ENCODE measurements at places on chromosomes 5 and 9.

GRCh38 chr9:107283623-107284616 is 841 bp downstream of the RAD23B start:
- peak; percentile 79 for DNase-seq

DNA sequence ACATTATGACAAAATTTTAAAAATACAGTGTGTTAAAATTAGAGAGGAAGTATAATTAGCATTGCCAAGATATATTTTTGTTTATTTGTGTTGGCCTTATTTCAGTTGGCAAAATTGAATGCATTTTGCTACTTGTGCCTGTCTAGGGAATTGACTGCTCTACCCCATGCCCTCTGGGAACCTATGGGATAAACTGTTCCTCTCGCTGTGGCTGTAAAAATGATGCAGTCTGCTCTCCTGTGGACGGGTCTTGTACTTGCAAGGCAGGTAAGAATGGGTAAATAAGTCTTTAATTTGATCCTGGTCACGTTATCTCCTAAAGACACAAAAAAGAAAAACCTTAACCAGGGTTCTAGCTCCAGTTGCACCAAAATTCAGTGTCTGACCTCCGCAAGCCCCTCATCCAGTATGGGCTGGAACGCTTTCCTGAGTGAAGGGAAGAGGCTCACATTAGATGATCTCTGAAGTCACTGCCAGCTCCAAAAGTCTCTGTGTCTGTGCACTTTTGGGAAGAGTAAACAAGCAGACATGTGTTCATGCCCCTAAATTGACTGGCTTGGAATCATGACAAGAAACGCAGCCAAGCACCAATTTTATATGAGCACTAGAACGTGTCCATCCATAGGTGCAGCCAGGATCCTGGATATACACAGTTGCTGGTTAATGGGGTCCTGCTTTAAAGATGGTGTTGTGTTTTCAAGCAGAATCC is 98.3 kb upstream of the PRRC1 start:
- DNase-seq: no peak

- no peak for DNase-seq
These were observed 42.0 kb downstream of the PIP5K1B start for GRCh38 chr9:68747043-68747533.

DNA sequence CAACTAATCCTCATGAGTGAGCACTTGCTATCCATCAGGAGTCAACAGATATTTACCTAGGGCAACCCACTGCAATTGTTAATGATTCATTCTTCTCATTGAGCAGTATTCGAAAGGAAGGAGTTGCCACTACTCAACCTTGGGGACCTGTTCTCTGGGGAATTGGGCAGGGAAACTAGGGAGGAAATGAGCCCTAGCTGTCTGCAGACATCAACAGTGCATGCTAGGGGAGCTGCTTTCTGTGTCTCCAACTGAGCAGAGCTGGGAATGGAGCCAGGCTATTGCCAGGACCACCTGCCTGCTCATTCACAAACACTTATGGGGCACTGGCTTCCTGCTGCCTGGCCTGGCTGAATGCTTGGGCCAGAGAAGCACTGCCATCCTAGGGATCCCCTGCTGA is 183.4 kb downstream of the TMEM38B start:
- DNase-seq: no peak

GRCh38 chr9:113599646-113600022 is 136.1 kb downstream of the RGS3 start:
- DNase-seq: peak; percentile 73

- DNase-seq: peak; percentile 33
These were observed 19.1 kb downstream of the GFI1B start for GRCh38 chr9:132997591-132997990.

GRCh38 chr5:37799865-37800421 is 39.9 kb downstream of the GDNF start:
- no peak for DNase-seq

- no peak for DNase-seq
These were observed 339.3 kb downstream of the SLIT3 start for GRCh38 chr5:168961681-168962080.

DNA sequence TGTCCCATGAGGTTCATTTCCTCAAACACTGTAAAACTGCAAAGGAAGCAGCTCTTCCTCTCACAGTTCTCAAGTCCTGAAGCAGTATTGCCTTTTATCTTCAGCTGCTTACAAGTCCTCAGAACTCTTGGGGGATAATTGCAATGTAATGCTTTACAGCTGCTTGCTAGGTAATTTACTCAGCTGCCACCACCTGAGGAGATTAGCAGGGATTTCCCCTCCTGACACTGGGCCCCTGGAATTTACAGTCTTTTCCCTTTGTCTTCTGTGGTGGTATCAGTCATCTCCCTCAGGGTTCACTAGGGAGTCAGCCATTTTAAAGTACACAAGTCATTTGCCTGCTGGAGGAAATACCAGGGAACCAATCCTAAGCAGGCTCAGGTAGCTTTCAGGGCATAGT is 754.3 kb upstream of the GRAMD2B start:
- no peak for DNase-seq

DNA sequence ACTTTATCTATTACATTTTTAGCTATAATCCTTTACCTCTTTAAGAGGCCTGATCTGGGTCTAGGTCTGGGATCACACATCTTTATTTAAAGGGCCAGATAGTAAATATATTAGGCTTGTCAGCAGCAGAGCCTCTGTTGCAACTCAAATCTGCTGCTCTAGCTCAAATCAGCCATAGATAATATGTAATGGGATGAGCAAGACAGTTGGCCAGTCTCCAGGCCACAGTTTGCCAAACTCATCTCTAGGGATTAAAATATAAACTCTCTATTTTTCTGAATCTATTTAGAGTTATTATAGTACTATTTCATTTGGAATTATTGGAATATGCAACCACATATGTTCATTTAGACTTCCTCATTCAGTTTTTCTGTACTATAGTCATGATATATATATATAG is 115.9 kb upstream of the MINAR2 start:
- DNase-seq: no peak

- DNase-seq: no peak
These were observed 118.2 kb upstream of the TBC1D2 start for GRCh38 chr9:98373609-98374008.

- no peak for DNase-seq
These were observed 451.6 kb downstream of the TLE1 start for GRCh38 chr9:81237565-81238231.
